ENCODE measurements at places on chromosomes 3 and 15.
A peak's percentile ranks its signal among the peaks of the same experiment; 100 is the strongest.

- no peak for DNase-seq
Observed at GRCh38 chr3:12553921-12554391, 2.9 kb upstream of the MKRN2 start.

DNA sequence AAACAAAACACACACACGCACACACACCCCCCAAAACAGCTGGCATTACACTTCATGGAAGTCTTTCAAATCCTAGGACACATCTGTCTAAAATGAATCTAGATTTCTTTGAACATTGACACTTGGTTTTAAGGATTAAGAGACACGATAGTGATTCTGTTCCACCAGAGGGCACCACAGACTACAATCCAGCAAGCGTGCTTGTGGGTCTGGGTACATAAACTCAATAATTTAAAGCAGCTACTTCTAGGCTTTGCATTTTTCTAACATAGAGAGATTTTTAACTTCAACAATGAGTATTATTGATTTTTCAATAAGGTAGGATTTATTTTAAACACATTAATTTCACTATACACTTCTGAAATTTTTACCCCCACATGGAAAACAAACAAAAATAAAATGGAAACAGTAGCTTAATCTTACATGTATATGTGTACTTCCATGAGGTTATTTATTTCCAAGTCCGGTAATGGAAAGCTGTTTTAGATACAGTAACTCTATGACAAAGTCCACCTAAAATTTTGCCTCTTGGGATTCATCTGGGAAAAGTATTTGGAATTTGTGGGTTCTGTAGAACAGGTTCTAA is 564.0 kb upstream of the TGFBR2 start:
- DNase-seq = peak; percentile 7

DNA sequence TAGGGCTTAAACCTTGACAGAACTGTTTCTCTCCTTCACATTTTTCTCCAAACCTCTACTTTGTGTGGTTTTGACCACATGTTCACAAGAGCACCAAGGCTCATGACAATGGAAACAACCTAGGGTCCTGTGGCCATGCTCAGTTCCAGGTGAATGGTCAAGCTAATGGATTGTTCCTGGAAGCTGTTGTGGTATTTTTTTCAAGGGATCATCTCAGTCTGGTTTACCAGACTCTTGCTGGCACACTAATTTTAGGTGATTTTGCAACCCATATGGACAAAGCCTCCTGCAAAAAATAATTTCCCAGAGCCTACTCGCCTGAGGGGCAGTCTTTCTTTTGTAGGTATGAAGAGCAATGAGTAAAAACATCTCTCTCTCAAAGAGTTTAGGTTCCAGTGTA is 67.2 kb downstream of the LSAMP start:
- DNase-seq = no peak

- no peak for DNase-seq
Observed at GRCh38 chr3:171687064-171687463, 123.2 kb downstream of the PLD1 start.

DNA sequence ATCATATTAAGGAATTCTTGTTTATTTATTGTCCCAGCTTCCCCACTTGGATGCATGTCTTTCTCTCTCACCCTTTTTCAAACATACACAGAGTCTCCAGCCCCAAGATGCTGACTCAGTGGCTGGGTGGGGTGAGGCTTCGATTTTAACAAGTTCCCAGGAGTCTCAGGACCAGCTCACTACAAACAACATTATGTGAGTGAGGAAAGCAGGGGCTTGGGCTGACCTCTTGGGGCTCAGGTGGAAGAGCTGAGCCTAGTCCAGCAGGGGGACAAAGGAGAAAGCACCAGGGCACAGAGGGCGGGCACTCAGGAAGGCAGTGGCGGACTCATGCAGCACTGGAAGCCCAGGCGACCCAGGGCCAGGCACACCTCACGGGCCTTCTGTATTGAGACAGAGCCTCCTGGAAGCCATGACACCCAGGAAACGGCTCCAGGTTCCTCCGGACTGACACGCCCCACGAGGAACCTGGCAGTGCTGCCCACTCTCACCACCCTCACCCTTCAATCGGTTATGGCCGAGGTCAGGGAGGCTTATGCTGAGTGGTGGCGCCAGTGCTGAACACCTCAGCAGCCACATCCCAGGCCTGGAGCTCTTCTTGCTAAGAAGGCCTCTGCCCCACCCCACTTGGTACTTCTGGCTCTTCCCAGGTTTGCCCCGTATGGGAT is 97.4 kb downstream of the LRIG1 start:
- no peak for DNase-seq

DNA sequence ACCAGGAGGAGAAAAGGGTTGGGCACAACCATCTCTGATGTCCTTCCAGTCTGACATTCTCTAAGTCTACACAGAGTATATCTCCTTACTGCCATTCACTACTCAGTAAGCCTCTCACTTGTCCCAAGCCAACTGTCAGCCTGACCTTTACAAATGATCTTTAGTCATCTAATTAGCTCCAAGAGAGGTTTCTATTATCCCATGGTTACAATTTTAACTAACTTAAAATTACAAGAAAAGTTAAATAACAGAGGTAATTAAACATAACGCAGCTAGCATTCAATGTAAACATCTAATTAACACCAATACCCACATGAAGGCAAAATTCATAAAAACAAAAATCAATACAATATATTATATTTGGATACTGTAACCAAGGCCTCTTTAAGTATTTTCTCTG is 126.9 kb downstream of the LSAMP start:
- no peak for DNase-seq

GRCh38 chr3:37221407-37221806 is 47.0 kb upstream of the LRRFIP2 start:
- no peak for DNase-seq

- no peak for DNase-seq
Observed at GRCh38 chr3:141278196-141279076, 46.8 kb downstream of the PXYLP1 start.

DNA sequence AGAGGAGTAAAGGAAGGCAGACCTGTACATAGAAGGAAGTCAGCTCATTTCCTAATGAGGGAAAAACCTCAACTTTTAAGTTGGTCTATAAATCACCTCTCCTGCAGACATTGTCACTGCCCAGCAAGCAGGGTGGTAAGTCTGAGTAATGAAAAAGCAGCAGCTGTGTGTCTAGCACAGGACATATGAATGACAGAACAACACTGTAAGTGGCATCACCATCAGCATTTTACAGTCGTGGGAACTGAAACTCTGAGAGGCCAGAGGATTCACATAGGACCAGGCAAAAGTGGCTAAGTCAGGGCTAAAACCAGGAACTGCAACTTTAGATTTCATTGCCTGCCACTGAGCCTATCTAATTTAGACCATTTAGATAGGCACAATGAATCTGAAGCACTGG is 235.6 kb downstream of the CLSTN2 start:
- no peak for DNase-seq

GRCh38 chr15:33163816-33164215 is 30.7 kb downstream of the FMN1 start:
- no peak for DNase-seq

DNA sequence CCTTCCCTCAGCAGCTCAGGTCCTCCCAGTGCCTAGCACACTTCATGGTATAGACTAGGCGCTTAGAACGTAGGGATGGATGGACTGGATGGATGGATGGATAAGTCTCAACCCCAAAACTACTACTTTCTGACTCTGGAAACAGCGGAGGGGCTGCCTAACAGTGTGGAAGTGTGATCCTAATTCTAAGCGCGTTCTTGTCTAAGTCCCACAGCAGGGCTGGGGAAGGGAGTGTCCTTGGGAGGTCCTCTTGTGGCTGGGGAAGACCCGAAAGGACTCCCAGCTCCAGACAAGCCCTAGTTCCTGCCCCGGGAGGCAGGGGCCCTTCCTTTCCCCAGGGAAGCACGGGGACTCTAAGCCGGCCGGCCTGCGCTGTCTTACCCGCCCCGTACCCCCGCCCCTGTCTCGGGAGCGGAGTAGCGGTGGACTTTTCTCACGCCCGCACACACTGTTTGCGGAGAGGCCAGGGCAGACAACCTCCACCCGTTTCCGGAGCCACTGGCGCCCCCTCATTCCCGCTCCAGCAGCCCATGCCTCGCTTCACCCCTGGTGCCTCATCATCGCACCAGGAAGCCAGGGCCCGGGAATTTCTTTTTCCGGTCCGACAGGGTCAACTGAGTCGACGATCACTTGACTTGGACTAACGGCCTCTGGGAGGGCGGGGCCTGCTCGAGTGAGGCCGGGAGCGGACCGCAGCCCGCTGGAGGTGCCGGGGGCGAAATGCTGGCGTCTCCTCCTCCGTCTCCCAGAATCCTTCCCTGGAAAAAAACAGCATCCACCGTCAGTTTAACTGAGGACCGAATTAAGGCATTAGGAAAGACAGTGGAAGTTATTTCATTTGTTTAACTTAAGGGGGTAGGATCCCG is 133.3 kb downstream of the TBC1D2B start:
- DNase-seq = no peak

- no peak for DNase-seq
Observed at GRCh38 chr3:52784021-52784621, 6.7 kb downstream of the ITIH1 start.

DNA sequence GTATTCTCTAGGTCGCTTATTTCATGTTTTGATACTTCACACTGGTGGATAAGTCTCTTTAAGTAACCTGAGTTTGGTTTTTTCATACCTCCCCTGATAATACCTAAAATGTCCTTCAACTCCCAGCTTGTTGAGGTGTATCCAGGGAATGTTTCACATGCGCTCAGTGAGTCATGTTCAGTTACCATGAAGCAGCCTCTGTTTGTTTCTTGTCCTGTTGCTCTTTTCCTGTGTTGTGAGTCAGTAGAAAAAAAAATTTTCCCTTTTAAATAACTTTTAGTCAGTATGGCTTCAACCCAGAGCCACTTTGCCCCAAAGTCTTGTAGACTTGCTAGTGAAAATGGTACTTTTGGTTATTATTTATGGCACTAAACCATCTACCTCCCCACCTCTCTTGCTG is 278.4 kb upstream of the ZPLD1 start:
- no peak for DNase-seq

GRCh38 chr15:47742334-47742733 is 25.0 kb downstream of the SEMA6D start:
- DNase-seq = no peak

GRCh38 chr3:66076861-66077470 is 38.2 kb upstream of the MAGI1 start:
- no peak for DNase-seq

- no peak for DNase-seq
Observed at GRCh38 chr15:99438691-99439523, 126.9 kb upstream of the MEF2A start.

DNA sequence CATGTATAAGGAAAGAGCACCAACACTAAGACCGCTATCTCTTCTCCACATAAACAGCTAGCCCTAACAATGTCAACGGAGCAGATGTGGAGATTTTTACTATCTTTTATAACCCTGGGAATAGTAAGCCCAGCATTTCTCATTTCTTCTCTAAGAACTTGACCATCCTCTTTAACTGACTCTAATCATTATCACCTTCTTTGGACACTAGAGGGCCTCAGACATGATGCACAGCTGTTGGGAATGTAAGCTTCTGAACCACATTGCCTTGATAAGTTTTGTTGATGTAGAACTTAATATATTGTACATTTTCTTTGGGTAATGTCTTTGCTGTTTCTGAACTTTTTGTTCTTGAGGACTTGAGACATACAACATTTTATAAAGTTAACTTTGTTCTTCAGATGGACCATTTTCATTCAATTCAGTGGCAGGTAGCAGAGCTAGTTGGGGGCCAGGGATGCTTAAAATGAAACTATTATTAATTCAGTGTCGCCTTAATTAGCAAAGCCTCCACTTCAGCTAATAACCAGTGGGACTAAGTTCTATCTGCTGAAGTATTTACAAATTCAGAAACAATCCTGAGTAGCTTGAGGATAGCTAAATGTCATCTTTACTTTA is 9.6 kb upstream of the TAGLN3 start:
- DNase-seq = no peak

DNA sequence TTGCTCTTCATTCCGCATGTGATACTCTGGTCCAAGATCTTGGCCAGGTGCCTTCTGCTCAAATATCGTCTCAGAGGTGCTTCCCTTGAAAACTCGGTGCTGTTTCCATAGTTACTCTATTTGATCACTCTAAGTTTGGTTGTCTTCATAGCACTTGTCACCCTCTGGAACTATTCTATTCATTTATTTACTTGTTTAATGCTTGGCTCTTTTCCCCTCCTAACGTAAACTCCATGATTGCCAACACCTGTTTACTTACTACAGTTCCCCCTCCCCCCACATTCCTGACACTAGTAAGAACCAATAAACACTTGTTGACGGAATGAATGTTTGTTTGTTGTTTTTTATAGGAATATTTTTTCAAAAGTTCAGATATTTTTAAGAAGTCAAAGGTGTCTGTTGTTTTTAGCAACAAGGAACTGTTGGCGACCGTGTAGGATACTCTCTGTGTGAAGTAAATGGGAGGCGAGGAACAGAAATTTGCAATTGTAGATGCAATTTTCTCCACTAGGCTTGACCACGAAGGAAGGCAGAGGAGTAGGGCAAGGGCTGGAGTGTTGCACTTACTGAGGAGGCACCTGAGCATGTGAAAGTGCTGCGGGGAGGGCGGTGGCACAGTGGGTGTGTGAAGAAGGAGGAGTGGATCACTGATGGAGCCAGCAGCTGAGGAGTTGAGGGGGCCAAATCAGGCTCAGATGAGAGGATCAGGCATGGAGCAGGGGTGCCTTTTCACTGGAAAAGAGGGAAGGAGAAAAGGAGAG is 48.4 kb downstream of the MOBP start:
- DNase-seq = no peak

GRCh38 chr3:57961828-57962447 is 46.3 kb upstream of the FLNB start:
- no peak for DNase-seq

GRCh38 chr15:22257047-22258008 is 177.0 kb downstream of the OR4M2 start:
- DNase-seq = no peak

GRCh38 chr15:48046813-48047438 is 73.9 kb upstream of the SLC24A5 start:
- no peak for DNase-seq

DNA sequence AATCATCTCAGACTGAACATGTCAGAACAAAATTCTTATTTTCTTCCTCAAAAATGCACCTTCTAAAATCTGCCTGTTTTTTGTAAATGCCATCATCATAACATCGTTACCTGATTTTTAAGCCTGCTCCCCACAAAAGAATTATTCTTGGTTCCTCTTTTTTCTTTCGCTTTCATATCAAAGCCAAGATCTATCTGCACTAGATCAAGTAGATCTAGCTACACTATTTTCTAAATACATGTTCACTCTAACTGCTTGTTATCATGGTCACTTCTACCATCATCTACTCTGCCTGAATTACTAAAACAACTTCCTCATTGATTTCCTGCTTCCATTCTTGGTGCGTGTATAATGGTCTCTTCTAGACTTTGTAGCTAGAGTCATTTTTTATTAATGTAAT is 217.7 kb downstream of the ARPP21 start:
- DNase-seq = no peak

GRCh38 chr3:87901141-87901540 is 157.7 kb downstream of the CGGBP1 start:
- no peak for DNase-seq

- no peak for DNase-seq
Observed at GRCh38 chr3:36688815-36689214, 75.5 kb downstream of the DCLK3 start.

DNA sequence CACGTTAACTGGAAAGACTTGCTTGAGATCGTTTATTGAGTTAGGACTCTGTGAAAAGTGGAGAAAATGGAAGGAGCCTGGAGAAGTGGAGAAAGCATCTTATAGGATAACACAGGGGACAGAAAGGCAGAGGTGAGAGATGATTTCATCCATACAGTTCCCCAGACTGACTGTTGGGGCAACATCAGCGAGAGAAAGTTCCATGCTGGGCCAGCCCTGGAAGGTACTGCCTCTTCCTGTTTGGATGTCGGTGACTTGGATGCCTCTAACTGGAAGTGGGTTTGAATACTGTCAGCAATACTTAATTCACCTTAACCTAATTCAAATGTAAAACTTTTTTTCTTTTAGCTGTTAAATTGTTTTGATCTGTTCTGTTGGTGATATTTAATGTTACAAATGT is 32.3 kb downstream of the ATP13A5 start:
- no peak for DNase-seq
